ENCODE measurements at places on chromosomes 6 and 20. TPM values are rescaled to one million over a fixed set of nuclear protein-coding genes. Genes with fewer than 3 reads are reported as not detected.

KCNS1 gene
- not detected for total RNA-seq

DNA sequence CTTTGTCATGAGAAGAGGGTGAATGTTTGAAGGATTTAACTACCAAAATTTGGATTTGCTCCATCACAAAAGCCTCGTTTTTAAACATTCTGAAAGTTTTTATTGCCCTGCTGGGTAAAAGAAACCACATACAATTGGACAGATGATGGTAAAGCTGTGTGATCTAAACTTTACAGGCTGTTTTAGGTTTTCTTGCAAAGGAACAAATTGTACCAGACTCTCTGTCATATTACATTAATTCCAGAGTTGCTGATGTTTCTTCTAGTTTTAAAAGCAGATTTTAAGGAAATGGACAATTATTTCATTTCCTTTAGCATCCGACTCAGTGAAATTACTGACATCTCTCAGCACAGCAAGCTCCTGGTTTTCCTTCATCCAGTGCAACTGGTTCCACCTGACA is 53.2 kb downstream of the CRYBG1 start:
- H3K27me3 ChIP-seq, result peaks cover 12% of the 10 kb centered on the region
- H3K4me1 ChIP-seq, result no peaks in the 10 kb centered on the region
- no peak overlapping the region for H3K27ac ChIP-seq
- no peak overlapping the region for H3K4me3 ChIP-seq
- no peak for DNase-seq

COL19A1 gene
- total RNA-seq, result not detected

- H3K27ac ChIP-seq, result no peak overlapping the region
- H3K4me1 ChIP-seq, result peaks cover under 1% of the 10 kb centered on the region
- no peak overlapping the region for H3K4me3 ChIP-seq
- DNase-seq, result no peak
- no peaks in the 10 kb centered on the region for H3K36me3 ChIP-seq
These were observed 14.5 kb upstream of the CSNK2A1 start for GRCh38 chr20:558117-558516.

GRCh38 chr6:155530219-155530834 is 74.7 kb upstream of the NOX3 start:
- H3K27ac ChIP-seq, result no peak overlapping the region
- no peaks in the 10 kb centered on the region for H3K27me3 ChIP-seq
- peaks cover 13% of the 10 kb centered on the region for H3K36me3 ChIP-seq
- no peak for DNase-seq

DNA sequence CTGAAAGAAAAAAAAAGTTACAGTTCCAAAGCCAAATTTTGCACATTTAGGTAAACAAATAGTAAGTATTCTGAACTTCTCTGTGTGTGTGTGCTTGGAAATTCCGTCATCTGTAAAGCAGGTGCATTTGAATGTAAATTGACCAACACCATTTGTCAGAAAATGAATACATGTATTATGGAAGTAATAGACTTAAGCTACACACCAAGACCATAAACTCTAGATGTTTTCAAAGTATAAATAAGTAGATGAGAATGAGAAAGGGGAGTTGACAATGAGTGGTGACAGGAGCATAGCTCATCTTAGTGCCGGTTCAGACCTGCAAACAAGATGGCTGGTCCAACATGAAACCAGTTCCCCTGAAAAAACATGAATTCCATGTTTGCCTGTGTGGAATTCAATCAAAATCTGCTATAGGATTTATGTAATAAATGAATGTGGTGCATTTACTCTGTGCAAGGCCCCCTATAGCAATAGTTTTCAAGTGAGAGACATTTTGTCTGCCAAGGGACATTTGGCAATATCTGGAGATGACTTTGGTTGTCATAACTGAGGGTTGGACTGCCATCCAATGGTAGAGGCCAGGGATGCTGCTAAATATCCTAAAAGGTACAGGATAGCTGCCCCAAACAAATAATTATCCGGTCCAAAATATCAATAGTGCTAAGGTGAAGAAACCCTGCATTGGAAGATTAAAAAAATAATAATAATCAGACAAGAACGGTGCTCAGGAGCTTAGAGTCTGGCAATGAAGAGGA is 11.0 kb upstream of the FILIP1 start:
- H3K27me3 ChIP-seq, result no peaks in the 10 kb centered on the region
- H3K27ac ChIP-seq, result no peak overlapping the region

Measured in neural crest cell (in vitro differentiated cells).